ENCODE measurements at places on chromosomes 1 and 21.

DNA sequence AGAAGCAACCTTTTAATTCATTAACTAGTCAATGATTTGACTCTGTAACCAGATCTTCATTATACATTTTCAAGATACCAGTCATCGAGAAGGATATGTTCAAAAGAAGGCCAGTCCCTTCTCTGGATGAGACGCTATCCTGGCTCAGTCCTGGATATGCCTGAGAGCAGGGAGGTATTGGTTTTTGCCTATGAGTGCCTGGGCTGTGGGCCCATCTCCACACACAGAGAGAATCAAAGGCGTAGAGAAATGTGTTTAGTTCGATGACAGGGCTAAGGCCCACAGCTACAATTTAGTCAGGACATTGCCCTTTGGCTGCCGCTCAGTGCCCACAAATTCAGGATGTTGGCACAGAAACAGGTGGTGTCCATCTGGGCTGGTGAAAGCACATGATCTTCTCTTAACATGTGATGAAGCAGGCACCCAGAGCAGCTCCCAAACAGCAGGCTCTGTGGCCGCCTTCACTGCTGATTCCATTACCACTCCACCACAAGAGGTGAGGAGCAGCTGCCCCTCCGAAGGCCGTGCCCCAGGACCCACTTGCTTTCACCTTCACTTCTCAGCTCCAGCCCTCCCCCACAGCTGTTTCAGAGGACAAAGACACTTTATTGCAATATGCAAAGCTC is 24.7 kb downstream of the ACKR1 start:
- no peak for DNase-seq

DNA sequence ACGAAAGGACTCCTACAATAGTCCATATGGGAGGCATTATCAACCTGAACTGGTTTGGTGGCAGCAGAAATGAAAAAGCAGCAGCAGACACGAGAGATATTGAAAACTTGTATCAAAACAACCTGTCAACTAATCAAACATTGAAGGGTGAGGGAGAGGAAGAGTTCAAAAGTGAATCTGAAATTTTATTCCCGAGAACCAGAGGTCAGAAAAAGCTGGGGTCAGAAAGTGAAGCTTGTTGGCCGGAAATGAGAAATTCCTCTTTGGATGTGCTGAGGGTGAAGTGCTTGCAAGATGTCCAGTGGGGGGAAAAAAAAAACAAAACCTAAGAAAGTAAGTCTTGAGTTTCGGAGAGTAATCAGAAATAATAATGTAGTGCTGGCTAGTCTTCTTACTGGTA is 1.9 kb upstream of the C4BPA start:
- no peak for DNase-seq

DNA sequence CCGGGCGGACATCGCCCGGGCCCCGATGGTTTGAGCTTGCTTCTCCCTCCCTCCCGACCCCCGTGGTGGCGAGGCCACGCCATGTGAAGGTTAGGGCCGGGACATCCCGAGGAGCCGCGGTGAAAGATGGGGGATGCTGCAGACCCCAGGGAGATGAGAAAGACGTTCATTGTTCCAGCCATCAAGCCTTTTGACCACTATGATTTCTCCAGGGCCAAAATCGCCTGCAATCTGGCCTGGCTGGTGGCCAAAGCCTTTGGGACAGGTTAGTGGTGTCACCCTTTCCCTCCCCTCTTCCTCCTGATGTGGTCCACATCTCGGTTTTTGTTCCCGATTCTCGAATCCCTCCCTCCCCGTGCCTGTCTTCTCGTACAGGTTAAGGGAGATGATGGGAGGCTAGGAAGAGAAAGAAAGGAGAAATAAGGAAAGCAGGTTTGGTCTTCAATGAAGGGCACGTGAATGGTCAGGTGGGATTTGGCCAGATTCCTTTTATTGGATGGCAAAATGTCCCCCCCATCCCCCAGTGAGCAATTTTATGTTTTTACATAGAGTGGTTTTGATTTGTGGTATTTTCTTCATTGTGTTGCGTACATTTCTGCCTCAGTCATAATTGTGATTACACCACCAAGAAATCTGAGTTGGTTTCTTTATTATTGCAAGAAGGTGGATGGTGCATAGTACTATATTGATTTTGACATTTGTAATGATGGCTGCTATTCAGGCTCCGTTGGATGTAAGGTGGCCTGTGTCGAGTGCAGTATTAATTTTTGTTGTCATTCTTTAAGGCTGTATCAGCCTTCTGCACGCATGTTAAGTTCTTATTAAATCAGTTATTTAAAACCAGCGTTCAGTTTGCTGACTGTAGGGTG is 1.2 kb downstream of the CAMSAP2 start:
- no peak for DNase-seq

DNA sequence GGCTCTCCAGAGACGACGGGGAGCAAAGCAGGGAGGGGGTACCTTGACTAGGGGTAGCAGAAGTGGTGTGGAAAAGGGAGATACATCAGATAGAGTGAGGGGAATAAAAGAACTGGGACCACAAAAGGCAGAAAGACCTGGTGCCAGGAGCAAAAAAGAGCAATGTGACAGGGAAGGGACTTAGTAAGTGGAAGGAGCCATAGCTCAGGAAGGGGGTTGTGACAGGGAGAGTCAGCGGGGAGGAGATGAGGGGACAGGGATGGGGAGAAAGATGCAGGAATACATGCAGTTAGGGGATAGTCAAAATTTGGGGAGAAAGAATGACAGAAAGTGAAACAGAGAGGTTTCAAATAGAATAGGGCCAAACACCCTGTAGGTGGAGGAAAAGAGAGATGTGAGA is 20.5 kb downstream of the RHOU start:
- DNase-seq = no peak

DNA sequence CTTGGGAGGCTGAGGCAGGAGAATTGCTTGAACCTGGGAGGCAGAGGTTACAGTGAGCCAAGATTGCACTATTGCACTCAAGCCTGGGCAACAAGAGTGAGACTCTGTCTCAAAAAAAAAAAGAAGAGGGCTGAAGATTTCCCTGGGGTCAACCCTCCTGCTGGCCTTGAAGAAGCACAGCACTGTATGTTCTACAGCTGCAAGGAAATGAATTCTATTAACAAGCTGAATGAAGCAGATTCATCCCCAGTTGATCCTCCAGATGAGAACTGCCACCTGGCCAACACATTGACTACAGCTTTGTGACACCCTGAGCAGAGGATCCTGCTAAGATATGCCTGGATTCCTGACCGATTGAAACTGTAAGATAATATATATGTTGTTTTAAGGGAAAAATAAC is 129.5 kb downstream of the ADSS2 start:
- DNase-seq = no peak

GRCh38 chr1:45654540-45655280 is 30.9 kb upstream of the CCDC17 start:
- no peak for DNase-seq

DNA sequence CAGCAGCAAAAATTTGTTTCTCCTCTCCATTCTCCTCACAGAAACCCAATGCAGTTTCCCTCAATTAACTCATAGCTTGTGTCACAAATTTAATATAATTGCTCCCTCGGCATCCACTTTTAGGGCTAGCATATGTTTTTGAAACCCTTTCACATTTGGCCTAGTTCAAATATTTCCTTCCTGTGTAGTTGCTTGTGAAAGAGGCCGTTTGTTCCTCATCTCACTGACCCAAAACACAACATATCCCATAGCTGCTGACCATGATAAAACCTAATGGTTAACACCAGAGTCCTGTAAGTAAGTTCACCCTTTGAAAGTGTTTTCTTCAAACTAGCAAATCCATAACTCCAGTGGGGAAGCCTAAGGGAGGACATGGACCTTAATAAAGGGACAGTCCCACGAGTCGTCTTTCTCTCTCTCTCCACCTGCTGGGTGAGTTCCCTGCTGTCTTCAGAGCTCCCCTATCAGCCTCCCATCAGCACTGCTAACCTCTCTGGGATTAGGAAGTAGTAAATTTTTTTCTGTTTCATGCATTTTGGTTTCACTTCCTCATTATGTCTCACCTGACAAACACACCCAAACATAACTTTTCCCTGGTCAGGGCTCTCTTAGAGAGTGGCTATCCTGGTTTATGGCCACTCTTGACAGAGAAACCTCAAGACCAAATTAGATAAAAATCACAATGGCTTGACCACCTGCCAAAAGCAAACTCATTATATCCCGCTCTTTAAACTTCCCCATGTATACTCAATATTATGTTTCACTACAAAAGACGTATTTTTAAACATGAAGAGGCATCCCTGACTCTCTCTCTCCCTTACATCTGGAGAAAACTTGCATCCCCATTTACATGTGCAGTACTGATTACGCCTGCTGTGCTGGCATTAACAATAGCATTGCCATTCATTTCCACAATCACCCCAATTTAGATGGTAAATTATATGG is 177.7 kb upstream of the HP1BP3 start:
- DNase-seq = no peak

DNA sequence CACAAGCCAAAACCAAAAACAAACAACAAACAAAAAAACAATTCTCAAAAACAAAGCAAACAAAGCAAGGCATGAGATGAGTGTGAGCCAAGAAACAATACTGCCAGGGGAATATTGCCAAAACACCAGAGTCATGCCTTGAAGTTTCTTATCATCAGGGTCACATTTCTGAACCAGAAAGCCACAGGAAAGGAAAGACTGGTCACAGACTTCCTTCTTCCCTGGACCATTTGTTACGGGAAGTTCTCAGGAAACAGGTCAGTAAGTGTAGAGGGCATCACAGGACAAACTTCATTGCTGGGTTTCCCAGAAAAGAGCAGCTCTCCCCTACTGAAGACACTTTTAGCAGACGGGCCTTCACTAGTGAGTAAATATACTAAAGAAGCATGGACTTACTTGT is 191.2 kb downstream of the GABPA start:
- no peak for DNase-seq

DNA sequence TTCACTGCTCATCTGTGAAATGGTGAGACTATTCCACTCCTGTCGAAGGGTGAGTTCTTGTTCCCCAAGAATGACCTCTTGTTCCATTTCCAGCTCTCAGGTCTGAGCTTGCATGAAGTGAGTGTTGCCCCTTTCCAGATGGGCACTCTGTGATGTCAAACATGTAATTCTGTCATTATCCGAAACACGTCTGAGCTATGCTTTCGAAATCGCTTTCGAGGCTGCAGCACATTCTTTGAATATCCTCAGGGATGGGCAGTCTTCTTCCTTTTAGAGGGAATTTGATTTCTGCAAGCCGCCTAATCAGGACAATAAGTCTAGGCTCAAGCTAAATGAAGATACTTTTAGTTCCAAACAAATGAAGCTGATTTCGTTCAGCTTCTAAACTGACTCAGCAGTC is 15.1 kb downstream of the NFASC start:
- no peak for DNase-seq

DNA sequence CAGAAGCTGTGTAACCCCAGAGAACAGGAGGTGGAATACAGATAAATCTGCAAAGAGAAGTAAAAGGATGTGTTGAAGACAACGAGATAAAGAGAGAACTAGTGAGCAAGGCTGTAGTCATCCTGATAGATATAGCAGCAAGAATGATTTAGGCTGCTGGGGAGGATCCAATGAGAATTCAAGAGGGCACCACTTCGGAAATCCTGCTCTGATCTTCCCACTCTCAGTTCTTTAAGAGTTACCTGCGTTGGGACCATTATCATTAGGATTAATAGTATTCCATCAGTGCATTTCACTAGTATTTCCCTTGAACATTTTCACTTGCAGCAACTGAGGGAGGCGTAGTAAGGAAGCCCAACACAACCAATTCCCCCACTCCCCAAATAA is at the start of gene BRINP3:
Gene BRINP3, minus strand, starts transcription at position 103 of the 387 bp plus-strand sequence.
- no peak for DNase-seq

GRCh38 chr1:190936337-190936736 is 458.7 kb upstream of the BRINP3 start:
- no peak for DNase-seq

- peak; percentile 31 for DNase-seq
Observed at GRCh38 chr1:39230261-39231190, 26.0 kb downstream of the MACF1 start.

GRCh38 chr1:233157245-233157644 is 138.3 kb downstream of the PCNX2 start:
- DNase-seq = no peak

DNA sequence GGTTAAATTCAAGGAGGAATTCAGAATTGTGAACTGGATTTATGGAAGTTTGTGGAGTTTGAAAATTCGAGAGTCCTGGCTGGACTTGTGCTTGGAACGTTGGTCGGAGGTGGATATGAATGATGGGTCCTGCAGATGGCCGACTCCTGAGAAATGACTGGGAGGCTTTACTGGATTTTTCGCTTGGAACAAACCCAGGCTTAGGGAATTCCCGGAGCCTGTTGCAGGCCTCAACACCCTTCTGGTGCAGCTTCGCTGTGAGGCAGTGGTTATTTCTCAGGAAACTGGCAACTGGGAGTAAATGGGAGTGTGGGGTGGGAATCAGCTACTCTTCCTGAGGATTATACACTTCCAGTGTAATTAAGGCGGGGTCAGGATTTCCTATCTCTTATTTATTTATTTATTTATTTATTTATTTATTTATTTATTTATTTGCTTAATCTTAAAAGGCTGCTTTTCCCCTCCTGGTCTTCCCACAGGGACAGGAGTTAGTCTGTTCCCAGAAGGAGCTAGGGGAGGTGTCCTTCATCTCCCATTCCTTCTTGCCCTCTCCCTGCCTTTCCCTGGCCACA is 21.1 kb downstream of the MAPKAPK2 start:
- DNase-seq = no peak

- DNase-seq = no peak
Observed at GRCh38 chr1:214280386-214281020, 456 bp upstream of the SMYD2 start.

- no peak for DNase-seq
Observed at GRCh38 chr1:58704616-58705021, 4.8 kb upstream of the MYSM1 start.

- no peak for DNase-seq
Observed at GRCh38 chr1:71521655-71522264, 440.9 kb upstream of the ZRANB2 start.

DNA sequence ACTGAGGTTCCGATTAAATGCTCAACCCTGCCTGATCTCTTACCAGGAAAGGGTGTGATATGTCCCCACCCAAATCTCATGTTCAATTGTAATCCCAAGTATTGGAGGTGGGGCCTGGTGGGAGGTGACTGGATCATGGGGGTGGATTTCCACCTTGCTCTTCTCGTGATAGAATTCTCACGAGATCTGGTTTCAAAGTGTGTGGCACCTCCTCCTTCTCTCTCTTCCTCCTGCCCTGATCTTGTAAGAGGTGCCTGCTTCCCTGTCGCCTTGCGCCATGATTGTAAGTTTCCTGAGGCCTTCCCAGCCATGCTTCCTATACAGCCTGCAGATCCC is 34.9 kb downstream of the RSPH1 start:
- DNase-seq = no peak

GRCh38 chr1:236176337-236177336 is 34.3 kb downstream of the GPR137B start:
- no peak for DNase-seq

All from stimulated activated CD4-positive, alpha-beta T cell treated with anti-CD3 and anti-CD28 coated beads, Interleukin-1b, Interleukin-23, amount 100 ng/mL, for 4 hours (primary cell).